ENCODE measurements at places on chromosomes 3 and 15.

DNA sequence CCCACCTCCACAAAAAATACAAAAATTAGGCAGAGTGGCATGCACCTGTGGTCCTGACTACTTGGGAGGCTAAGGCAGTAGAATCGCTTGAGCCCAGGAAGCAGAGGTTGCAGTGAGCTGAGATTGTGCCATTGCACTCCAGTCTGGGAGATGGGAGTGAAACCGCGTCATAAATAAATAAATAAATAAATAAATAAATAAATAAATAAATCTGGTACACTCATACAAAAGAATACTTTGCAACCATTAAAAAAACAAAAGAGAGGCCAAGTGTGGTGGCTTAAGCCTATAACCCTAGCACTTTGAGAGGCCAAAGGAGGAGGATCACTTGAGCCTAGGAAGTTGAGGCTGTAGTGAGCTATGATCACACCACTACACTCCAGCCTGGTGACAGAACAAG is 28.0 kb downstream of the MESP1 start:
- no peak for DNase-seq

DNA sequence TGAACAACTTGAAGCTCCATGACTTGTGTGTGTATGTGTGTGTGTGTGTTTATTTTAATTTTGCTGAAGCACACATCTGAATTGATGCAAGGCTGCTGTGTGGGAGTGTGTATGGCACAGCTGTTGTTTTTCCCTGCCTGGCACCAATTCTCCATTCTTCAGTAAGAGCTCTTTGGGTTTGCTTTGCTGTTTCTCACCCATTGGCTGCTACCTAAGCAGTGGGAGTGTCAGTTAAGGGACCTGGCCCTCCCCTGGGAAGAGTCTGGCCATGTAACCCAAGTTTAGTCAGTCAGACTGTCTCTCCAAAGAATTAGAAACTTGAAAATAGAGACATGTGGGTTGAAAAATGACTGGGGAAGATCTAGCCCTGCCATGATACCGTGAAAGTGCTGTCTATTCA is 126.2 kb upstream of the SYNPR start:
- DNase-seq: no peak

DNA sequence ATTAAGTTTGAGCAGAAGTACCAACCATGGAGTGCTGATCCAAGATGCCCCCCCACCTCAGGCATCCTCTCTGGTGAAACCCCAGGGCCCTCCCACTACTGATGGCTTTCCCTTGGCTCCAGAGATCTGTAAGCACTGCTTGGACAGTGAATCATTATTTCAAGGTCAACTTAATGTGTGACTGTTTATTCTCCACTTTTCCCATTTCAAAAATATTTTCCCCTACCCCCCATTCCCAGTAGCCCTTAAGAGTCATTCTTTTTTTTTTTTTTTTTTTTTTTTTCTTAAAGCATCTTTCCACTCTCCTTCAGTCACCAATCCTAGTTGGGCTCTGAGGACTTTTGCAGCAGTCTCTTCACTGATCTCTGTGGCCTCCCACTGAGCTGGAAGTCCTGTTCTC is 82.6 kb downstream of the PCCB start:
- DNase-seq: no peak

DNA sequence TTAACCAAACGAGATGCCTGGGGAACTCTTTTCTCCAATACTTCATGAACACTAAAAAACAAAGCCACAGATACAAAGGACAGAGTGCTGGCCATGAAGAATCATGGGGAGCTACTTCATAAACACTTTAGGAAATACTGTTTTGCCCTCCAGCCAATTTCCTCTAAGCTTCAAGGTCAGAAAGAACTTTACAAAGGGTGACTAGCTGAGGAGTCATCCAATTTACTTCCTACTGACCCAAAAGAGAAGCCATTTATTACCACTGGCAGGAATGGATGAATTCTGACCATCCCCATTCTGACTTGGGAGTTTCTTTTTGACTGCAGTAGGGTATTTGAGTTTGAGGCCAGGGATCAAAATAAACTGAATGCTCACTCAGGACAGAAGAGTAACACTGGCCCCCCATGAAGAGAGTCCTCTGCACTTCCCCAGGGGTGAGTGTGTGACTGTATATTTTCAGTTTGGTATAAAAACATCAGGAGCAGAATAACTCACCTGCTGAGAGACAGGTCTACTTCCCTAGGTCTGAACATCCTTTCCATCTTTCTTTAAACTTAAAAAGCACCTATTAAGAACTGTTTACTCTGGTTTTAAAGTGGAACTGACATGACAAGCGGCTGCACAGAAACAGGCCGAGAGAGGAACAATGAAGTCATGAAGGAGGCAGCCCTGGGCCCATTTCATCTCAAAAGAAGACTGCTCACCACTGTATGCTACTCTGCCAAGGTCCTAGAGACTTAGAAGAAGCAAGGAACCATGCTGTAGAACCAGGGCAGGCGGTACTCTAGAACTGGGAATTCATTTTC is 203.6 kb downstream of the TNIK start:
- no peak for DNase-seq

- DNase-seq: no peak
Observed at GRCh38 chr3:121473001-121473400, 72.8 kb downstream of the POLQ start.

DNA sequence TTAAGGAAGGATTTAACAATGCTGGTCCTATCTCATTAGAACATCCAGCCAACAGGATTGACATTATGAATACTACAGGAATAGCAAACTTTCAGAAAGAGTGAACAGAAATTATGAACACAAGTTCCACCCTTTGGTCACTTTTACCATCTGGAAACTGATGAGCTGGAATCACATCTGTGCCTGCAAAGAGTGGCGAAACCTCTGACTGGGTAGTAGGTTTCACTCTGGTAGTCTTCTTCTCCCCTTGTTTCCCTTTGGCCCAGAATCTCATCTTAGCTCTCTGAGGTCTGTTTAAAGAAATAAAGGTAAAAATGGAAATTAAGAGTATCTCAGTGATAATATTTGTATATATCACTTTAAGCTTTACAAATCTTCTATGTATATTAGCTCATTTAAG is 73.1 kb downstream of the NR2E3 start:
- DNase-seq: peak; percentile 7

GRCh38 chr15:101294731-101295606 is at the start of gene SNRPA1:
TSS of gene SNRPA1 (minus strand) at chr15:101295248. CDS start at chr15:101295178, 70 bp downstream.
- peak; percentile 91 for DNase-seq

- no peak for DNase-seq
Observed at GRCh38 chr15:69513986-69514385, 61.4 kb downstream of the RPLP1 start.

GRCh38 chr3:21839592-21839991 is 88.6 kb upstream of the ZNF385D start:
- DNase-seq: no peak

- DNase-seq: no peak
Observed at GRCh38 chr3:121243208-121243607, 302.6 kb downstream of the POLQ start.

- DNase-seq: peak; percentile 60
Observed at GRCh38 chr15:43903864-43904290, 77.1 kb downstream of the WDR76 start.

GRCh38 chr3:174193604-174194003 is 665.5 kb upstream of the NAALADL2 start:
- DNase-seq: no peak

GRCh38 chr3:125916376-125916978 is 52.5 kb upstream of the ROPN1B start:
- peak; percentile 77 for DNase-seq

GRCh38 chr15:92035961-92036360 is 182.5 kb downstream of the SLCO3A1 start:
- no peak for DNase-seq

DNA sequence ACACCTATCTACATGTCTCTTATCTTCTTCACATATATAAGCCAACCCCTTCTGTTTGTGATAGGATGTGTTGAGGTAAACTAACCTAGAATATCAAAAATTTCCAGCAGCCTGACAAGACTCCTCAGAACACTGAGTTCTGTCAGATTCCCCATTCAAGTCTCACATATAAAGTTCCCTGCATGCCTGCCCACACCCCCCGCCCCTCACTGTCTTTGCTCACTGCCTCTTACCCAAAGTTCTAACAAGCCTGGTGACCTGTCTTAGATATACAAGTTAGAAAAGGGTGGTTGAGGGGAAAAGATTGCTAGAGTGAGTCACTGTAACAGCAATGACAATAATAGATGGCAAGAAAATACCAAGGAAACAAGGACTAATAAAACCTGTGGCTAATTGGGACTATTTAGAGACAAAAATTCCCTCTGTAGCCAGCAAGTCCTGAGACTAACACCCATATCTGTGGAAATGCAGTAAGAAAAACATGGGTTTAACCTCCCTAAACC is 40.1 kb downstream of the FBXO22 start:
- DNase-seq: no peak

GRCh38 chr15:65532738-65533051 is 2.4 kb downstream of the HACD3 start:
- no peak for DNase-seq

DNA sequence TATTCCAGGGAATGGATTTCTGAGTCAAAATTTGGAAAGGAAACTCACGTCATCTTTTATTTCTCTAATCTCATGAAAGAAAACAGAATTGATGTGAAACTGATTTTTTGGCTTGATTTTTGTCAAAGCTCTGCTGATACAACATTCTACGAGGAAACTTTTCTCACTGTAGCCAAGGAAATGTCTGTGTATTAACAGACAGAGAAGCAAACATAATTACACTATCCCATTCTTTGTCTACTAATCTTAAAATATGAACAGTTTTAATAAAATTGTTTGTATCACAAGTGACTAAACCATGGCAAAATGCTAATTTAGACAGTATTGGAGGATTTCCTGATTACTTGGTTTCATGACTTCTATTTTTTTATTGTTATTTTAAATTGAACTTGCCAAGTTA is 1437.0 kb downstream of the OTOL1 start:
- DNase-seq: no peak

DNA sequence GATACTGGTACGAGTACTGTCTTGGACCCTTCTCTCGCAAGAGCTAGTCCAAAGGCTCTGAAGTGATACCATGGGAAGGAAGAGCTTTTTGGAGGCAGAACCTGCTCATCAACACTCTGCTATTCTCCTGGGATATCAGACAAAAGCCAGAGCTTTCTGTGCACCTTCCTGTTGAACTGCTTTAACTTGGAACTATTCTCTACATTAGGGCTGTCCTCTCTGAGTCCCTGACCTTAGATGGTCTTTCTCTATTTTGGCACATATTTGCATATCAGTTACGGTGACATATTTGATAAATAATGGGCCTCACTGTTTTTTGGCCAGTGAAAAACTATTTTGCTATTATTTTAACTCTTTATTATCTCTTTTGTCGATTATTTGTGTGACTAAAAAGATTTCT is 146.9 kb downstream of the TIGIT start:
- no peak for DNase-seq

- peak; percentile 62 for DNase-seq
Observed at GRCh38 chr3:194003114-194004057, 132.6 kb upstream of the HES1 start.

GRCh38 chr15:73737535-73737934 is 15.6 kb downstream of the INSYN1 start:
- no peak for DNase-seq

DNA sequence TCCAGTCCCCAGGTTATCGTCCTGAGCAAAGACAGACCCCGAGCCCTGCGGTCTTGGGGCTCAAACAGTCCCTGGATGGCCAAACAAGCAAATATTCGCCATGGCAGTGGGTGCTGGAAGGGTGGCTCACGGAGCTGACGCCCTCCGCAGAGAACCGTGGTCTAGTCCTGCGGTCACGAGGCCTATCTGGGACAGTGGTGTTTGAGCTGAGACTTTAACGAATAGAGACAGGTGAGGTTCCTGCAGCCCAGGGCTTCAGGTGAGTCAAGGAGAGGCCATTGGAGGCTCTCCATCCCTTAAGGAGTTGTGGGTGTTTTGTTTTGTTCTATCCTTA is 399 bp upstream of the SUCLG2 start:
- DNase-seq: no peak

- no peak for DNase-seq
Observed at GRCh38 chr3:42670670-42671069, 14.7 kb upstream of the KLHL40 start.

- DNase-seq: no peak
Observed at GRCh38 chr15:87660251-87661129, 596.0 kb downstream of the NTRK3 start.

- no peak for DNase-seq
Observed at GRCh38 chr3:107410606-107411005, 33.4 kb downstream of the CCDC54 start.

DNA sequence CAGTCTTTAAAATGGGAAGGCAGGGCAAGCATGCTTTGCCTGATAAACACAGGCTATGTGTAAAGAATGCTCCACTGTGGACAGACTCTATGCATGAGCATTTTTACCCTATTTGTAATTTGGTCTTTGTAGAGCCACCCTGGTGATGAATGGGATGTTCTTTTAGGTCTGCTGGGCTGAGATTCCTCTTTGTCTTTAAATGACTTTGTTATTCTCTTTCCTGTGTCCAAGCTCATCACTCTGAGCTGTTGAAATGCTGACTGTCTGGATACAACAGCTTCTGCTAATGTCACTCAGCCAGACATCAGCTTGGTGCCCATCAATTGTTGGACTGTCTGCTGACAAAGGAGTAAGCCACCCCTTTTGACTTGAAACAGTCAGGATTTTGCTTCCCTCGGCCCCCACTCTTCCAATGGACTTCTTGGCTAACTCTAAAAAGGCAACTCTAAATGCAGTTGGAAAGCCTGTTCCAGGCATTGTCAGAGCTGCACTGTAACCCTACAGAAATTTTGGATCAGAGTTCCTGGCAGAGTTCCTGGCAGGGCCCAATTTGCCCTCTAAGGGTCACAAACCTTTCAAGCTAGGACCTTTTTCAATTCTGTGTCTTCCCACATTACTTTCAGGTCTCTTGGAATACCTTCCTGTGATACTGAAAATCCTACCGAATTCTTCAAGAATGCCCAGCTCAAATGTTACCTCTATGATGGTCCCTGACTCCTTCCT is 40.5 kb upstream of the EIF1B start:
- no peak for DNase-seq

GRCh38 chr15:90345857-90346256 is 6.2 kb upstream of the ZNF774 start:
- no peak for DNase-seq

DNA sequence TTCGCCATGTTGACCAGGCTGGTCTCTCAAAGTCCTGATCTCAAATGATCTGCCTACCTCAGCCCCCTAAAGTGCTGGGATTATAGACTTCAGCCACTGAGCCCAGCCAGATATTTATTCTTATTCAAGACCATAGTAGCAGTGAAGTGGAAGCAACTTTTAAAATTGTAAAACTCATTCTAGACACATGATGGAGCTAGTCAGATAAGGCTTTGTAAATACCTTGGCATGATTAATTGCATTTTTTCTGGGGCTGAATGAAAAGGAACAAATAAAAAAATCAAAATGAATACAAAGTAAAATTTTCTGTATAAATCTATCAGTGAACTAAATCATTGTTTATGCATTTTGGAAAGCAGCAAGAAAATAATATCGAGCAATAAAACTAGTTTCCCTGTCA is 4.1 kb upstream of the MYO1E start:
- no peak for DNase-seq

DNA sequence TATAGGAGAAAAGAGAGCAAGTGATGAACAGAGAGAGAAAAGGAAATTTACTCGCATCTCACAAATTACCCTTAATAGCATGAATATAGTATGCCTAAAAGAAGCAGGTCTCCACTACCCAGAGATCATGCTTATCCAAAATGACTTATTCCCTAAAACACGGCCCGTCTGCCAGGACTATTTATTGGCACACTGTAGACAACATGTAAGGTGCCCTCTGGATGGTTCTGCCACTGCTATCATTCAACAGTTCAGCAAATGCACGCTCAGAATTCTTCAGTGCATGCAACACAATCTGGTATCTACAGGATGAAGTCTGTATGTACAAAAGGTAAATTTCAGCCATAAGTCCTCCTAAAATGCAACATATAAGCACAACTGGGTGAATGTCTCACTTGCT is 465.8 kb downstream of the SHQ1 start:
- DNase-seq: no peak

GRCh38 chr15:36603987-36604386 is 24.6 kb downstream of the CDIN1 start:
- no peak for DNase-seq

Measured in GM12891 (cell line).